Vagina (tissue), 2 donors: ENCODE measurements at places on chromosomes 13 and 19.

DNA sequence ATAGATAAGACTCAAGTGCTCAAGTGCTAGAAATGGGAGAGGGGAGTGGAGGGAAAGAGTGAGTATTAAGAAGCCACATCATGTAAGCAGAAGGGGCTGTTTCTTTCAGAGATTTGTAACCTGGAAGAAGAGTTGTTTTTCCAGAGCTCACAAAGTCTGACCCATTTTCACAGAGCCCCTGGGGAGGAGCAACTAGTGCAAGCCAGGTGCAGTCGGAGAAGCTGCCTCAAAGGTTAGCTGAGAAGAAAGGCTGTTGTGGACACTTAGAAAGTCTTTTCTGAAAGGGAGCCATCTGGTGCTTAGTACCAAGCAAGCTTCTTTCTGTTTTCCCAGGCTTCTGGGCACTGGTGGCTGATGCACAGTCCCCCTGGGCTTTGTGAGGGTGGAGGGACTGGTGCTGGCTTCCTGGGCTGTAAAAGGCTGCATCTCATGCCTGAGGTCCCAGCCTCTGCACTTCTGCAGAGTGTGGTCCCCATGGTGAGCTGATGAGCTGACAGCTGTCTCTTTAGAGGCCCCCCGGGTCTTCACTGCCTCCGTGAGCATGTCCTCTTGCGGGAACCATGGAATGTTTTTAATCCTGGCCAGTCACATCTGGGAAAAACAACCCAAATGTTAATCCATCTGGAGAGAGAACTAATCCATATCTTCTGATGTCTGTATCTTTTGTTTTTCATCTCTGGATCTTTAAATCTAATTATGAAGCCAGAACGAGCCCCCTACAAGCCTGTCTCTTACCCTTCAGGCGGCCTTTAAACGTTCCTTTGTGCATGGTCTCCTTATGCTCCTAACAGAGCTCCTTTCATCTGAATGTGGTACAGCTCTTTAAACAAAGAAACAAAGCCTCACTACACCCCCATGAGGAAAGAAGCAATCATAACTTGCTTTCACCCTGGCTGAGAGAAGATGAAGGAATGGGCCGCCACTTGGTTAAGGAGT is 40.2 kb downstream of the OLFM4 start:
- DNase-seq: no peak

DNA sequence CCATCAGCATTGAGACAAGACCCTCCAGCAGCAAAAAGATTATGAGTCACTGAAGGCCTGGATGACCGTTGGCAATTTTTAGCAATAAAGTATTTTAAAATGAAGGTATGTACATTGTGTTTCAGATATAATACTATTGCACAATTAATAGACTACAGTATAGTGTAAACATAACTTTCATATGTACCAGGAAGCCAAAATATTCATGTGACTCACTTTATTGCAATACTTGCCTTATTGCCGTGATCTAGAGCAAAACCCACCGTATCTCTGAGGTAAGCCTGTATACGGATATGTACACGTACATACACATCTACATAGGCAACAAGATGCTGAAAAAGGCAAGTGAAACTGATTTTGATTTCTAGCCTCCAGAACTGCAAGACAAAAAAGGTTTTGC is 103.3 kb downstream of the EDNRB start:
- no peak for DNase-seq

DNA sequence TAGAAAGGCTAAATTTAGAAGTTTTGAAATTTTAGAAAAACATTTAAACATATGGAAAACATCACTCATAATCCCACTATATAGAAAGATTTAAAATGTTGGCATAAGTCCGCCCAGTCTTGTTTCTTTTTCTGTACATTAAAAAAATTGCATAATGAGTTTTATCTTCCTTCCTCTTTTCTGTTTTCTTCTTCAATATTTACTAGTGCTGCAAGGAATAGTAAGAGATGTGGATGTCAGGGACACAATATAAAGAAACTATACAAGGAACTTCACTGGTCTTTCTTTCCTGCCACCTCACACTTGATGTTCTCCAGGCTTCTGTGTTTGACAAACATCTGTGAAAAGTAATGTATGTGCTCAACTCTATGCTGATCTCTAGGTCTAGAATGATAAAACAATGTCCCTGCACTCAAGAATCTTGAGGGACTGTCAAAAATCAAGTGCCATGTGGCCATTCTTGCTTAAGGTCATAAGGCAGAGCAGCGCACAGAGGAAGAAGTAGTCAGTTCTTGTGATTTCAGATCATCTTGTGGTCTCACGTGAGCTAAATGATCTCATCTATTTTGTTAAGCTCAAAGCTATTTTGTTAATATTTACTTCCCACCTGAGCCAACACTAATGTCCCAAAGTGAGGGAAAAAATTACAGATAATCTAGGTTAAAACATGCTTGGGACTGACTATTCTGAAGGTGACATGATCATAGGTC is 186.9 kb upstream of the OBI1 start:
- DNase-seq: no peak

- DNase-seq: no peak
These were observed 50.7 kb upstream of the FNDC3A start for GRCh38 chr13:48925001-48925400.

- no peak for DNase-seq
These were observed 231.7 kb upstream of the MIR17HG start for GRCh38 chr13:91115776-91116175.

- no peak for DNase-seq
These were observed 1029.6 kb downstream of the PCDH9 start for GRCh38 chr13:66200555-66200954.

DNA sequence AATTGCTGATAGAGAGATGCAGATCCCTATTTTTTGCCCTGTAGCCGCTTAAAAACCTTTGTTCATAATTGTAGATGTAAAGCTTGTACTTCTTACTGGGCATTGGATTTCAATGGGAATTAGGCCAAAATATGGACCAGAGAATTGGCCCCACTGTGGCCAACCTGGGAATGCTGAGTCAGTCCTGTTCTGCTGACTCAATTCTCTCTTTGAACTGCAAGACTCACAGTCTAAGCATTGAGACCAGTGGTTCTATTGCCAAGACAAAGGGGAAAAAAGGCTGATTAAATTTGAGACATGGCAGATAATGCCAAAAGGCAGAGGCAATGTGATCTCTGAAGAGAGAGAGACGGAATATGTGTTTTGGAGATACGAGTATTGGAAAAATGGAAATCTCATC is 72.5 kb upstream of the UBL3 start:
- DNase-seq: peak; percentile 47

DNA sequence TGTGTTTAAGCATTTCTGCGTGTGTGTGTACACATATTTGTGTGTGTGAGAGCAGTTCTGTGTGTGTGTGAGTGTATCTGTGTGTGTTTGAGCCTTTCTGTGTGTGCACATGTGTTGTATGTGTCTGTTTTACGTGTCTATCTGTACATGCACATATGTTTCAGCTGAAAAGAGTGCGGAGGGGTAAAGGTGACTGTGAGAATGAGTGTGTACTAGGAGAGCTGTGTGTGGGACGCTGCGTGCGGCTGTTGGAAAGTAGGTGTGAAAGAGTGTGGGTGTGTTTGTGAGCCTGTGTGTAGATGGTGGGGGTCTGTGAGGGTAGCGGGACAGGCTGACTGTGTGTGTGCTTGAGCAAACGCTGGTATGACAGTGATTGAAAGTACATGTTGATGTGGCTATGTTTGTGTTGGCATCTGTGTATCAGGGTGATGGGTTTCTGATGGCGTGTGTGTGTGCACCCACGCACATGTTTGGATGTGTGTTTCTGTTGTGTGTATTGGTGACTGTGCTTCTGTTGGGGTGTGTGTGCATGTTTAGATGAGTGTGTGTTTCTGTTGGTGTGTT is 7.5 kb upstream of the TPM4 start:
- DNase-seq: no peak

GRCh38 chr13:27001705-27002104 is 169.9 kb downstream of the USP12 start:
- DNase-seq: no peak

- no peak for DNase-seq
These were observed 110.8 kb upstream of the PABPC3 start for GRCh38 chr13:24985107-24985506.

DNA sequence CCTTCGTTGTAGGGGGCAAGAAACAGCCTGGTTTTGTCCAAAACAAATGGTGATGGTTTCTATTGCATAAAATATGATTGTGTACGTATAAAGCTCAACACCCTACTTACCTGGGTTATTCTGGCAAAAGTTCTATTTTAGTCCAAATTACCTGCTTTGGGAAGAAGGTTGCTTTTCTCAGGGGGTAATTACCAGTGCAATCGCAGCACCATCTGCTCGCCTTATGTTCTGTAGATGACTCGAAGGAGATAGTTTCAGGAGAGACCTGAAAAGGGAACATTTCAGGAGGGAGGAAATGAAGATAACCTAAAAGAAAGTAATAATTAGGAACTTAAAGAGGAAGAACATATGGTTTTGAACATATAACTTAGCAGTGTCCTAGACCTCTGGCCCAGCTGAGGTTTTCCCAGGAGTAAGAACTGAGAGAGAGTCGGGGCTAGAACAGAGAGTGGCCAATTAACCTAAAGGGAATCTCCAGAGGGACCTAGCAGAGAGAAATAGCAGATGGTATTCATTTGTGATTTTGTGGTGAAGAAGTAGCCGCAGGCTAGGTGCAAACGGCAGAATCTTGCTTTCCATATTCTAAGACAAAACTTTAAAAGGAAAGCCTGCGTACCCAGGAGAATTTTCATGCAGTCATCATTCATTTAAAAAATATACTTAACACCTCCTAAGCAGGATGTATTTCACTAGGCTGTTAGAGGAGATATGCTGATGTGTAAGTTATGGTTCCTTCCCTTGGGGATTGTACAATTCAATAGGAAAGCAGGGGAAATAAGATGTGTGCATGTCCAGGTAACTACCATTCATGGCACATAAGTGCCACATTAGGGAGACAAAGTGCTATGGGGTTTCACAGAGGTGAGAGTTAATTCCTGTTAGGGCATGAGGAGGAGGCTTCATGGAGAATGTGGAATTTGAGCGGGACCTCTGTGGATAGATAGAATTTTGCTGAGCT is 113.0 kb upstream of the SLC10A2 start:
- no peak for DNase-seq

DNA sequence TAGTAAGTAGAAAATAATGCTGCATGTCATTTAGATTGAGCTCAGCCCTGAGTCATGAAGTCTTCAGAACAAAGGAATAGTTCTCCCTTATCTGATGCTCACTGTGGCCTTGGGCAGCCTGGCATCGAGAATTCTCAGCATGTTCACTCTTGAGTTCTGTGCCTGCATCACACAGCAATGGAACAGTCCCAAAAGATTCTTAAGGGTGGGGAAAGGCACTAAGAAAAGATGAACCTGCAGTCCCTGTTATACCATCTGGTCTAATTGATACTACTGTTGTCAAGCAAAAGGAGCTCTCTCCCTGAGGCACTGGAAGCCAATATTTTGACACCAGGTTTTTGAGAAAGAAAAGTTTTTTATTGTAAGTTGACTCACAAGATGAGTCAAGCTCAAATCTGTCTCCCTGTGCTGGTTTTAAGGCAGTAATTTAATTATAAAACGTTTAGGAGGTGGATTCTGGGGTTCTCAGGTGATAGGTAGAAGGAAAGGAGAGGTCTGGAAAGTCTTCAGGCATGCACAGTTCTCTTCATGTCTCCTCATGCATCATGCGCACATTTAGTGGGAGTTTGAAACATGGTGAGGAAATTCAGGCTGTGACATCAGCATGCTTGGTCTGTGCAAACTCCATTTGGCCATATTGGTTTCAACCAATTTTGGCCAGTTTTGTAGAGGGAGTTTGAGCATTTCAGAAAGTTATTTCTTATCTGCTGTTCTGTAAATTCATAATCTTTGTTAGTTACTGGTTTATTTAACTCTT is 38.1 kb upstream of the ZNF766 start:
- no peak for DNase-seq

GRCh38 chr19:23190341-23190740 is 59.9 kb downstream of the ZNF724 start:
- no peak for DNase-seq

DNA sequence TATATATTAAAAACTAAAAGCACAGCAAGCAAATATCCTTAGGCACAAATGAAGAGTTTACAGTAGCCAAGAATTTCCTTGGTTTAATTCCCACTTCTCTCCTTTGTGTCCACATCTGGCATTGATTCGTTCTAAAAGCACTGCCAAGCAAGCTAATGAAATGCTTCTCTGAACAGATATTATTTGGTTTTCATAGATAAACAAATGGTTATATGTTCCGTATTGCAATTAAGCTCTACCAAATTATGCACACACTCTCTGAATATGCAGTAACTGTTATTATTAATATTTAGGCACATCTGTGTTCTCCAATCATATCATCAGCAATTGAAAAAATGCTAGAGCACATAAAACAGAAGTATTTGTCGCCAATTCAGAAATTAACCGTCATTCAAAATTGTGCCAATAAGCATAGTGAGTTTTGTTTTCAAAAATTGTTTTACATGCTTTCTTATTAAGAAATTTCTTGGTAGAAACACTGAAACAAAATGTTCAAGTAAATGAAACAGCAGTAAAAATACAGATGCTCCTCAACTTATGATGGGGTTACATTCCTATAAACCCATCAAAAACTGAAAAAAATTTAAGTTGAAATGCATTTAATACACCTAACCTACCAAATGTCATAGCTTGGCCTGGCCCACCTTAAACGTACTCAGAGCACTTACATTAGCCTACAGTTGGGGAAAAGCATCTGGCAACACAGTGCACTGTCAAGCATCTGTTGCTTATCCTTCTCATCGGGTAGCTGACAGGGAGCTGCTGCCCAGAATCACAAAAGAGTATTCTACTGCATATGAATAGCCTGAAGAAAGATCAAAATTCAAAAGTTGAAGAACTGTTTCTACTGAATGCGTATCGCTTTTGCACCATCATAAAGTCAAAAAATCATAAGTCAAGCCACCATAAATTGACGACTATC is 2134.7 kb downstream of the PCDH9 start:
- DNase-seq: no peak
